ENCODE measurements at places on chromosomes 1 and 21.
A peak's percentile ranks its signal among the peaks of the same experiment; 100 is the strongest.

- DNase-seq, result no peak
Measured at GRCh38 chr1:68180441-68181164, 51.7 kb downstream of the WLS start.

- DNase-seq, result no peak
Measured at GRCh38 chr1:3679098-3679555, 26.8 kb downstream of the TP73 start.

DNA sequence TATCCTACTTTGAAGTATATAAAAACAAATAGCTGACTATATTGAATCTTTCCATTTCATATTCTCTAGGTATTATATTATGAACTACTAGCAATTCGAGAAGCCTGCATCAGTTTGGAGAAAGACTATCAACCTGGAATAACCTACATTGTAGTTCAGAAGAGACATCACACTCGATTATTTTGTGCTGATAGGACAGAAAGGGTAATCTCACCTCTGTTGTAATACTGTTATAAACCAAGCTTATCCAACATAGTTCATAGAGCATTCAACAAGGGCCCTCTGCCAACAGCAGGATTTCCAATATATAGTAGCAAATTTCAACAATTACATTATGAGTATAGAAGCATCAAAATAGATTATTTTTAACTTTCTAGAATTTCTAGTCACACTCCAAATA, 43.7 kb upstream of the TEKT2 start:
- no peak for DNase-seq

GRCh38 chr1:52403566-52404115, 582 bp downstream of the ORC1 start:
- DNase-seq, result peak; percentile 16

DNA sequence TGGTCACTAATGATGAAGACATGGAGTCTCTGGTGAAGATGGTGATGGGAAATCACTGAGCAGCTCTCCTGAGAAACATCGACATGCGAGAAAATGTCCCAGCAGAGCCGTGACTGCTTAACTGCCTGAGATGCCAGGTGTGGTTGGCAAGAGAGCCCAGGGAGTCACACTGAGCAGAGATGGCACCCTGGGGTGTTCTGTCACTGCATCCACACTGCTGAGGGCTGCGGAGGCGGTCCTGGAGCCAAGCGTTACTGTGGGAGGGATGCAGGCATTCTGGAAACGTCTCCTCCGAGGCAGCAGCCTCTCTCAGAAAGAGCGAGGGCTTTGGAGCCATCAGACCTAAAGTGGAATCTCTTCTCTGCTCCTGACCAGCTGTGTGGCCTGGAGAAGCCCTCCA, 57.2 kb downstream of the EPHB2 start:
- no peak for DNase-seq

DNA sequence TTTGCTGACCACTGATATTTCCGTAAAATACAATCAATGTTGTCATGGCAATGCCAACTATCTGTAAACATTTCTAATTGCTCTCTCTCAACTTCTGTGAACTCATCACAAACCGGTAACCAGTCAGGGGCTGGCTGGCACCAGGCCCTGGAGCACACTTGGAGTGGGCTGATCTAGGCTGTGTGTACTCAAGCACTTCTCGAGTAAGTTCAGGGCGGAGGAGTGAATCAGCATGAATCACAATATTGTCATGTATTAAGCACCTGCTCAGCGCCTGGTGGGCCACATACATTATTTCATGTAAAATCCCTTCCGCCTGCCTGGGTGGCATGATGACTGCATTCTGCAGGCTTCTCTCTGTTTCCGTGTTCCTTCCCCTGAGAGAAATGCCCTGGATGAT, 212.4 kb downstream of the FOXD2 start:
- no peak for DNase-seq

DNA sequence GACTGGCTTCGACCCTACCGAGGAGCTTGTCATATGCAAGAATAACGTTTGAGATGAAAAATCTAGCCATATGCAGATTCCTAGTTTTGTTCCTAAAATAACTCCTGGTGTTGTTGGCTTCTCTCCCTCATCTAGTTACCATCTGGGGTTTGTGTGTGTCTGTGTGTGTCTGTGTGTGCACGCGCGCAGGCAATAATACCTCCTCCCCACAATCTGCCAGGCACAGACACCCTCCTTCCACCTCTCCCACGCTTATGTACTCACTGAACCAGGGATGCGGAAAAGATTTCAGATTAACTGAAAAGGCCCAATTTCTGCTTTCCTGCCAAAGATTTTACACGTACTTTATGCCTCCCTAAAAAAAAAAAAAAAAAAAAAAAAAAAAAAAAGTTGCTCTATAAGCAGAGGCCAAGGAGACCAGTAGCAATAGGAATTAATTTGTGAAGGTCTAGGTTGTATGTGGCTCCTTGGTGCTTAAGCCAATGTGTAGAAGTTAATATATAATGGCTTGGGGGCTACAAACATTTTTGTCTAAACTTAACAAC, 452.7 kb downstream of the NUF2 start:
- DNase-seq, result no peak

- DNase-seq, result no peak
Measured at GRCh38 chr1:201562659-201563405, 23.9 kb downstream of the NAV1 start.

DNA sequence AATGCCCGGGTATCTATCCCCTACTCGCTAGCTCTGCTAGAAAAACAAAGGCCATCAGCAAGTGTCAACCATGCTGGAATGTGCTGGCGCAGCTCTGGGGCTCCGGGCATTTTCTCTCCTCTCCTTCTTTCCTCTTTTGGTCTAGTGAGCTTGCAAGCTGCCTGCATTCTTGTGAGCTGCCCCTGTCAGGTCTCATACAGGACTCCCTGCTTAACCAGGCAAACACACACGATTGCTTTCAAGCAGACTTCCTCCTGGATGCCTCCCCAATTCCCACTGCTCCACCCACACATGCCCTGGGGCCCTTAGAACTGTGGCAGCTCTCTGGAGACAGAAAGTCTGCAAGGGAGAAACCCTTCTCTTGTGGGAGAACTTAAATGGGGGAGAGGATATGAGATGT, 35.7 kb upstream of the SUCO start:
- no peak for DNase-seq

DNA sequence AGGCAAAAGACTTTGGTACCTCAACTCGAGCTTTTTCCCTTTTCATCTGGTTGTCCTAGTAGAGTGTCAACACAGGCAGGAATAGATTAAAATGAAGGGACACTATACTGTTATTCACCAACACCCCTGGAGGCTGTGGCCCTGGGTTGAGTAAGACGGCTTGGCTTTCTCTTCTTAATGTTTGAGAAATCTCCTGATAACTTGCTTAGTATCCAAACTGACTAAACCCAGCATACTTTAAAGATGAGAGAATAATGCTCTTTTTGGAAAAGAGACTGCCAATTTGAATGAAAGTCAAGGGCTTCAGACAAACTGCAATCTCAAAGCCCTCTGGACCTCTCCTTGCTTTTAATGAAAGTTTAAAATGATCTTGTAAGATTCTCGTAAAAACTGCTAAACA, 2.6 kb upstream of the SLC30A1 start:
- no peak for DNase-seq

DNA sequence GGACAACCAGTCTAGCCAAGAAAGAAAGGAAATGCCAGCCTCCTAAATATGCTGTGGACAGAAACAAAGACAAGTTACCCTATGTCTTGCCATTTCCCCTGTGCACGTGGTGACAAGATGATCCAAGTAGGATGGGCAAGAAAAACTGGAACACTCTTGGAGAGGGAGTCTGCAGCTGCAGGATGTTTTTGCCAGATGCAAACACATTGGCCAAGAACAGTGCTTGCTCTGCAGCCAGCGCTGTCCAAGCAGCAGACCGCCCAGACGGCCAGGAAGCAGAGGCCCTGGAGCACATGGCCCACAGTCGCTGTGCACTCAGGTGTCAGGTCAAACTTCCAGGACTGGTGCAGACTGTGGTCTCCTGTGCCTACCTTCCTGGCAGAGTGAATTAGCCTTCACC, 189.3 kb downstream of the SLC35F3 start:
- no peak for DNase-seq

DNA sequence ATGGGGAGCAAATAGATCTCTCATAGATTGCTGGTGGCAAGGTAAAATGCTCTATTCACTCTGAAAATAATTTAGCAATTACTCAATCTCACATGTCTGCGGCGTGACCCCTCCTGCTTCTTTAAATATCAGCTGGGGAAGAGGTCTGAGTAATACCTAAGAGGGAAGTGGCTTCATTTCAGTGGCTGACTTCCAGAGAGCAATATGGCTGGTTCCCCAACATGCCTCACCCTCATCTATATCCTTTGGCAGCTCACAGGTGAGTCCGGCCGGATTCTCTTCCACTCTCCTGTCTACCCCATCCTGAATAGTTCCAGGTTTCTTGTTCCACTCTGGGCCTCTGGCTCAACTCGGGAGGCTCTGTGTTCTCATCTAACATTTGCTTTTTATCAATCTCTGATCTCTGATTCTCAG, at the start of gene SLAMF7:
Gene SLAMF7, plus strand, starts transcription at position 150 of the 414 bp plus-strand sequence. Its CDS starts 55 bp downstream, at position 205.
- no peak for DNase-seq

DNA sequence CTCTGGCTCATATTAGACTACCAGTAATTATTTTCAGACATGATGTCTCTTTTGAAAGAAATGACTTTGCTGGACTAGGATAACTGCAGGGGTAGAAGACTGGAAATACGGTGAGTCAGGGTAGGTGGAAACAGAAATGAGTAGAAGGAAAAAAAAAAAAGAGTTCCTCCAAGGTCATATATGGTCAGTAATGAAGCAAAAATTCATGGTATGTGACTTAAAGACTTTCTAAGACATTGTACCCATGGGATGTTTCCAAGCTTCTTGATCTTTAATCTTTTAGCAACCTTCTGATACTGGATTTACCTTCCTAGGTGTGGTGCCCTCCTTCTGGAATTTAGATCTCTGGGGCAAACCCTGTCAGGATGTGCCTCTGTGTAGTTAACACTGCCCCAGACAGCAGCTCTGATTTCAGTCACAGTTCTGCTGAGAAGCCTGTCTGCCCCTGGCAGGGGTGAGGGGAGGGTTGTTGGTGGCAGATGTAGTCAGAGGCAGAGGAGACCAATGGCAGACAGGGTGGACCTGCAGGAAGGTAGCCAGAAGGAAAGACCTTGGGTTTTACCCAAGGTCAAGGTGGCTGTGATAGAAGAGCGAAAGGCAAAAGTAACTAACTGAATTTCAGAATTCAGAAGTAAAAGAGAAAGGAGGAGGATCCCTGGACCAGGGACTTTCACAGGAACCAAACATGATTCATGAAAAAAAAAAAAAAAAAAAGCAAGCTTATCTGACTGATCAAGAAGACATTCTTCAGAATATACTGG, 44.1 kb upstream of the BCL10 start:
- no peak for DNase-seq

GRCh38 chr1:50348449-50349241, 74.6 kb downstream of the DMRTA2 start:
- DNase-seq, result no peak

GRCh38 chr1:145963265-145964019, 933 bp downstream of the ANKRD34A start:
- DNase-seq, result no peak

GRCh38 chr21:45592208-45592619, 50.0 kb upstream of the SLC19A1 start:
- no peak for DNase-seq

GRCh38 chr1:94801919-94802546, 18.1 kb upstream of the SLC44A3 start:
- DNase-seq, result no peak

GRCh38 chr1:40651138-40651857, 14.2 kb downstream of the RIMS3 start:
- DNase-seq, result no peak

GRCh38 chr1:153356392-153357075, 1.1 kb upstream of the S100A9 start:
- no peak for DNase-seq

DNA sequence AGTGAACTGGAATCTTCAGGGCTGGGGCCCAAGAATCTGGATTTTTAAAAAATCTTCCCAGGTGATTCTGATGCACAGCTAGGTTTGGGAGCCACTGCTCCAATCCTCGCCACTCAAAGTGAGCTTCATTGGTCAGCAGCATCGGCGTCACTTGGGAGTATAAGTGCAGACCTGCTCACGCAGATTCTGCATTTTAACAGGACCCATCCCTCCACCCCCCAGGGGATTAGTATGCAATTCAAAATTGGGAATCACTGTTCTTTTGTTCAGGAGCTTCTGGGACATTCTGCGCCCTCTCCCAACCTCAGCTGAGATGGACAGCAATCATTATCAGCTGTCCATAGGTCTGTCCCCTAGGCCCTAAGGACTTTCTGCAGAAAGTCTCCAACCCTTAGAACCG, 53.5 kb downstream of the LGR6 start:
- DNase-seq, result no peak

GRCh38 chr1:230300322-230301301, 125.5 kb downstream of the PGBD5 start:
- DNase-seq, result no peak

DNA sequence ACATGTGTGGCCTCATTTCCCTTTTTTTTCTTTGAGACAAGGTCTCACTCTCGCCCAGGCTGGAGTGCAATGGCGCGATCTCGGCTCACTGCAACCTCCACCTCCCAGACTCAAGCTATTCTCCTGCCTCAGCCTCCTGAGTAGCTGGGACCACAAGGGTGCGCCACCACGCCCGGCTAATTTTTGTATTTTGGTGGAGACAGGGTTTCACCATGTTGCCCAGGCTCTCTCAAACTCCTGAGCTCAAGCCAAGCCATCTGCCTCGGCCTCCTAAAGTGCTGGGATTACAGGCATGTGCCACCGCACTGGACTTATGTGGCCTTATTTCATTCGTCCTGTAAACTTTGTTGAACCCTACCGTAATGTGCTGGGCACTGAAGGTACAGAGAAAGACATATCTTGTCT, 569 bp upstream of the WARS2 start:
- DNase-seq, result peak; percentile 11
